Stimulated activated CD8-positive, alpha-beta memory T cell treated with anti-CD3 and anti-CD28 coated beads, Interleukin-2, amount 100 ng/mL, for 1 hour (primary cell): ENCODE measurements at places on chromosomes 1 and 21.

DNA sequence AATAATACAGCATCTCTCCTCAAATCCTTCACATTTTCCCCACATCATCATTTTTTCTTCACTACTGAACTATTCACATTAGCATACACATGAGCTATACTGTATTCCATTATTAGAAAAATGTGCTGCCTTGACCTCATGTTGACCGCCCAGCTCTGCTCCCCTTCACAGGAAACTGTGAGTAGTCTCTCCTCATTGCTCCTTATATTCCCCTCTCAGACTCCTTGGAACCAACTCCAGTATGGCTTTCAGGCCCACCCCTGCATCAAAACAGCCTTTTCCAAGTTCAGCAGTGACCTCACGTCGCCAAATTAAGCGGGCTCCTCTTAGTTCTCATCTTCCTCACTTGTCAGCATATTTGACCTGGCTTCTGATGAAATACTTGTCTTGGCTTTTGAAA lies 59.2 kb upstream of the SPAG17 start:
- DNase-seq: no peak

GRCh38 chr1:163427279-163427678 lies 105.5 kb downstream of the NUF2 start:
- DNase-seq: no peak

DNA sequence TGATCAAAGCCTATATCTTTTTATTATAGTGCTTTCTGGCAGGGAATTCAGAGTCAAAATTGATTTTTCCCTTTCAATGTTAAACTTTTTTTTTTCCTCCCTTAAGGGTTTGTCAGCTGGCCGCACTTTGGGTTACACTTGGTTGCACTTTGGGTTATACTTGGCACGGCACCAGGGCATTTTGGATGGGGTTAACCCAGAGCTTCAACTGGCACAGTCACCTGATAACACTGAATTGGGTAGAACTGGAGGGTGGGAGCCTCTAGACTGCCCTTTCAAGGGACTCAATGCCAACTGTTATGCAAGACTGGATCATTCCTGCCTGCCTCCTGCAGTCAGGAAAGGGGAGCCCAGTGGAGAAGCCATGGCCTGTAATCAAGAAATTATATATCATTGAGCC lies 211.5 kb downstream of the KCNJ6 start:
- DNase-seq: no peak

- DNase-seq: no peak
These were observed 52.6 kb downstream of the GNG12 start for GRCh38 chr1:67780637-67781036.

GRCh38 chr1:95384567-95384966 lies 150.6 kb downstream of the RWDD3 start:
- DNase-seq: no peak

DNA sequence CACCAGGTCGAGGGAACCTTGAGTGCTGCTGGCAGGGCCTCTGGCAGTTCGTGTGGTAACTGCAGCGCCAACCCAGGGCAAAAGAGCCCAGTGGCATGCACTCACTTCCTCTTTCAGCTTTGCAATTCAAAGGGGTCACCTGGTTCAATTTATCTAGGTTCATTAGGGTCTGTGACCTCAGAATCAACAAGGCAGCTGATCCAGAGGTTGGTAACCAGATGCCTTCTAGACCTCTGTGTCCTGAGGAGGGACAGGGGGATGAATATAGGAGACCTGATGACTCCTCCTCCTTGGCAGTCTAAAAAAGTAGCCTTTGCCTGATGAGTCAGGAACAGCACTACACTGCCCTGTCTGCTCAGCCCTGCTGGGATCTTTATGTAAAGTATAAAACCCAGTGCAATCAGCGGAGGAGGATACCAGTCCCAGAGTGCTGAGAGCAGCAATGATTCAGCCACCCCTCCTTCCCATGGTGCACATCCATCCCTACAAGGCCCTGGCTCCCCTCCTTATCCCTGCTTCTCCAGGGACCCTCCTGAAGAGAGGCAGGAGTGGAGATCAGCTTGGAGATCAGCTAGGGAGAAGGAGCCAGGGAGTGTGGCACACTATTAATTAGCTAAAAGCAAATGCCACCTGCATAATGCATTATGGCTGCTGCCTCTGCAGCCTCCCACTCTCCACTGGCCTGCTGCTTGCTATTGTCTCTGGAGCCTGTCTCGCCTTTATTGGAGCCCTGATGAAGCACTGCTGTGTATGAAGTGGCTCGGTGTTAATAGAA lies 11.2 kb upstream of the FMOD start:
- DNase-seq: no peak

DNA sequence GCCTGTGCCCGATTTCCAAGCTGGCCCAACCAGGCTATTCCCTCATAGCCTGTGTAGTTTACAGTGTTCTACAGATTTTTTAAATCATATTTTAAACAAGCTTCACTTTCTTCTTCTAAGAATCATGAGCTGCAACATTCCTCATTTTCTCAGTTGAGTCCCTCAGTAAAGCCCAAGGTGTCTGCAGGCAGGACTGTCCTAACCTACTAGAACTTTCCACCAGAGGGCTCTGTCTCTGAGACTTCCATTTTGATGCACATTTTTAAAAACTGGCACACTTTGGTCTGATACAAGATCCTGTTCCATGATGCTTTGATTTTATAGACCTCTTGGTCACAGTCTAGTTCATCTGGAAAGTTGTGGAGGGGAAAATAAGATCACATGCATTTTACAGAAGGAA lies 21.6 kb upstream of the SLAMF6 start:
- DNase-seq: no peak

GRCh38 chr1:112033439-112034120 lies 44.1 kb upstream of the KCND3 start:
- DNase-seq: no peak

DNA sequence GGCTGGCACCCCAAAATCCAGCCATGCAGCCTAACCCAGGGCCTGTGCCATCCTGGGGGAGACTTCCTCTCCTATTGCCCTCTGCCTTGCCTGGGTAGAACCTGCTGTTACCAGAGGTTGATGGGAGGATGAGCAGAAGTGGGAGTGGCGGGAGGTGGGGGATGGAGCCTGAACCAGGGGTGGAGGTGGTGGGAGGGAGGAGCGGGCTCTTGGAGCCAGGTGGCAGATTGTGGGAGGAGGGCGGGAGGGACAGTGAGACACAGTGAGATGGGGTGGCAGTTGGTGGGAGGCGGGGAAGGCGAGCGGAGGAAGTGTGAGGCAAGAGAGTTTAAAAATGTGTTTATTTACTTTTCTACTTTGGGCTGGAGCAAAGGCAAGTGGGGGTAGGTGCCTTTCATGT lies 87.3 kb downstream of the KCNJ6 start:
- no peak for DNase-seq

DNA sequence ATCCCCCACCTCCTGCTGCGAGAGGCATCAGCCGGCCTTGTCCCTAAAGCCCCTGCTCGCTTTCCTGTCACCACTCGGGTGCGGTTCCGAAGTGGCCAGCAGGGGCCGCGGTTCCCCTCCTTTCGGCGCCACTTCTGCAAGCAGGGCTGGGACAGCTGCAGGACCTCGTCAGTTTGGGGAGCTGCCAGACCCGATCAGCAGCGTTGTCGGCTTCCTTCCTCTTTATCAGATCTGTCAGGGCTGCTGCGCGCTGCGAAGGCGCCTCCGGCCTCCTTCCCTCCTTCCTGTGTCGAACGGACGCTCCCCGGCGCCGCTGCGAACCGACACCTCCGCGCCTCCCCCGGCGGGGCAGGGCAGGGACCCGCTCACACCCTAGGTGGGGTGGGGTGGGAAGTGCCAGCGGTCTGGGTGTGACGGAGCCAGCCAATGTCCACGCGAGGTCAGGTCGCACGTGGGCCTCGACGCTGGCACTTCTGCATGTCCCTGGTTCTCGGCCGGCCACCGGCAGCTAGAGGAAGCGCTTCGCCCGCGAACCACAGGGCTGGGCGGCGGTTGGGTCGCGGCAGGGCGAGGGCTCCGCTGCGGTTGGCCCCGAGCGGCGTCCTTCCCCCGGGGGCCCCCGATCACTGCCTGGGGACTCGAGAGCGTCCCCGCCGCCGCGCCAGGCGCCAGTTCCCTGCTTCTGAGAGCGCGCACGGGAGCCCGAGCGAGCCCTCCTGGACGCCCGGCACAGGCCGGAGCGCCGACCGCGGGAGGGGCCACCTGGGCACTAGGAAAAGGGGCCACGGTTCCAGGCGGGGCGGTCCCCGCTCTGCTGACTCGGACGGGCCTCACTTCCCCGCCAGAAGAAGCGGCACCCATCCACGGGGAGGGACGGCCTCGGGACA lies 81.8 kb downstream of the RUNX3 start:
- DNase-seq: peak; percentile 85

DNA sequence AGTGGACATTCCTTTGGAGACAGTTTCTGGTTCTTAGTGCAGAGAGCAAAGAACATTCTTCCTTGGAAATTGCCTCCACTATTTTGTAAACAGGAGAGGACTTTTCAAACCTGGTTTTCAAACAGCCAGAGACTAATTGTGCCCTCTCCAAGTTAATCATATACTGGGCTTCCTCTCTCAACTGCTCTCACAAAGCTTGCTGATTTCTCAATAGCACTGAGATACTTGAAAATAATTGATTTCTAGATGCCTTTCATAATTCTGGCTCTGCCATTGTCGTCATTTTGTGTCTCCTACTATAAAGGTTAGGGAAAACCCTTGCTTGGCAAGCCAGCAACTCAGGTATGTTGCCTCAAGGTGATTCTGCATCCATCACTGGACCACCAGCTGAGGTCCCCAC lies 56.0 kb downstream of the KCNJ15 start:
- no peak for DNase-seq

- no peak for DNase-seq
These were observed 16.0 kb upstream of the COG2 start for GRCh38 chr1:230626232-230626631.

DNA sequence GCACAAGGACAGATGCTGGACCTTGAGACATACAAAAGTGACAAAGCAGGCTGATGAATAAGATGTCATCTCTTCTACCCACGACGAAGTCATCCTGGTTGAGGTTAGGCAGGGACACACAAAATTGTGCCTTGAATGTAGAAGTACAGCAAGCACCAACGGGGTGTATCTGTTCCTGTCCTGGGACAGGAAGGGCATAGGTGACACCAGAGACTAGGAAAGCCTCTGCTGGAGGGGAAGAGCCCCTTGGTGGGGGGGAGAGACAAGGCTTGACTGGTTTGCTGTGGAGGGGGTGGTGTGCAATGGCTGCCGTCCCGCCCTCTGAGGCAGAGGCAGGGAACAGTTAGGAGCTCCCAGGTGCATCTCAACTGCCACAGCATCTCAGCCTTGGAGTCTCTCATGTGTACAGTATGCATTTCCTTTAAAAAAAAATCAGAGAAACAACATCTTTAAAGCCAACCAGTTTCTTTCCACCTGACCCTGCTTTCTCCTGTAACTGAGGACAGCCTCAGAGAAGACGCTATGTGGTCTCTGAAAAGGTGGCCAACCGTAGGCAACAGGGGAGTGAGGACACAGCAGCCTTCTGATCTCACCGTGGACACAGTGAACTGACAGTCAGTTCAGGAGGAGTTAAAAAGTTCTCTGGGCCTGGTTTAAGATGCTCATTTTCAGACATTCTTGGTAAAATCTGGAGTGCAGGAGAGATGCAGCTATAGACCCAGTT lies 17.7 kb upstream of the GFI1 start:
- no peak for DNase-seq

- DNase-seq: no peak
These were observed 19.3 kb upstream of the TBX19 start for GRCh38 chr1:168261390-168261789.

- DNase-seq: no peak
These were observed 80.6 kb upstream of the IPO9 start for GRCh38 chr1:201748335-201748734.

GRCh38 chr1:74324684-74325448 lies 89.7 kb downstream of the TNNI3K start:
- DNase-seq: no peak

DNA sequence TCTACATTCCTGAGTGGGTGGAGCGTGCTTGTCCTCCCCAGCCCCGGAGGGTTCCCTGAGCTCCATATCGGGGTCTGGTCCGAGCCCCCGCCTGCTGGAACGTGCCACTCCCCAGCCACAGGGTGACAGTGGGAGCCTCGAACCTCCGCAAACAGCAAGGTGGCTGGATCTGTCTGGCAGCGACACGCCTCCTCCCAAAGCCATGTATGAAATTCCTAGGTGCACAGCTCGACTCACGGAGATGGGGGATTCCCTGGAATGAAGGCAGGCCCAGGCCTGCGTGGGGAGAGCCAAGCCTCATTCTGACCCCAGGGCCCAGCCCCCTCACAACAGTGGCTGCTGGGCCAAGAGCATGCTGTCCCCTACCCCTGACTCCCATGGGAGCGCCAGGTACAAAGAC lies 32.9 kb downstream of the TP73 start:
- no peak for DNase-seq

GRCh38 chr1:62265956-62266935 lies 53.0 kb downstream of the KANK4 start:
- DNase-seq: no peak

DNA sequence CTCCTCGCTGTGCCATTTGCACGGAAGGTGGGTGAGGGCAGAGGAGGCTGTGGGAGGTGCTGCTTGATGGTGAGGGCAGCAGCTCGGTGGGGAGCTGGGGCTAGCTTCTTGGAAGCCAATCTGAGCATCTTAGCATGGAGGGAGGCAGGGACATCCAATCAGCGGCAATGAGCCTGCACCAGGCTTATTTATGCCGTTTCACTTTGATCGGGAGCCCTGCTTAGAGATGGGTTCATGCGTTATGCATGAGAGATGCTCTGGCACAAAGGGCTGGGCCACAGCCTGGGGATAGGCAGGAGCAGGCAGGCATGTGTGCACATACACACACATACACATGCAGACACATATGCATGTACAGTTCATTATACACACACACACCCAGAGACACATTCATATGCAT lies 220.2 kb downstream of the GRIK3 start:
- no peak for DNase-seq

GRCh38 chr1:21589618-21590017 lies 79.5 kb downstream of the RAP1GAP start:
- no peak for DNase-seq

- no peak for DNase-seq
These were observed 7.6 kb downstream of the TMPRSS2 start for GRCh38 chr21:41500363-41500762.

GRCh38 chr1:178718520-178718919 lies 6.5 kb upstream of the RALGPS2 start:
- DNase-seq: no peak

- no peak for DNase-seq
These were observed 10.5 kb downstream of the PLCH2 start for GRCh38 chr1:2486558-2486957.

DNA sequence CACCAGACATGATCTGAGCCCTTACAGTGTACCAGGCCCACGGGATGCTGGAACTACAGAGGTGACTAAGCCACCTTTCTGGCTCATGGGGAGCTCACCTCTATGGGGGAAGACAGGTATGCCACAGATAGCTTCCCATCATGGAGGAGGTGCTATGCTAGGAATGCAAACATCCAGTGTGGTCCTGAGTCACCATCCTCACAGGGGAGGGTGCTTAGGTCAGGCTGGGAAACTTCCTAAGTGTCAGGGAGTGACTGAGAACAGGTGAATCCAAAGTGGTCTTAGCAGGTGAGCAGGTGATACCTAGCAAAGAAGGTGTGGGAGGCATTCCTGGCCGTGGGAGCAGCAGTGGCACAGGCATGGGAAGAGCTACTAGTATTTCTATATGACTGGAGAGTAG lies 8.6 kb upstream of the RASSF5 start:
- no peak for DNase-seq

- no peak for DNase-seq
These were observed 248.3 kb upstream of the CAMK1G start for GRCh38 chr1:209335178-209335577.
